CD4-positive, alpha-beta T cell treated with Interleukin-2 at 100 ng/mL for 4 hours (primary cell): ENCODE measurements at places on chromosomes 13 and 19.

- DNase-seq: no peak
Measured at GRCh38 chr19:31718898-31719297, 369.7 kb upstream of the TSHZ3 start.

GRCh38 chr19:18676692-18677091 lies 6.8 kb upstream of the CRTC1 start:
- DNase-seq: no peak

DNA sequence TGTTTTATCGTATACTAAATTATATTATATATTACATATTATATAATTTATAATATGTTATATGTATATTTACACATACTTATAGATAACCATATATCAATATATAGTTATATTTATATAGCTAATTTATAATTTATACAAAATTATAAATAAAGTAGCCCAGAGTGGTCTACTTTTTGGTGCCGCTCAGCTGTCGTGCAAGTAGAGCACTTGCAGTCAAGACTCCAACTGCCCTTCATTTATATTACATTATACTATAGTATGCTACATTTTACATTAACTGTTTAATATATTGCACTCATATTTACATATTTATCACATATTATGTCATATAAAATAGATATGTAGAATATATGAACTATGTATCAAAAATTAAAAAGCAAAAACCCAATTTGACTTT lies 1124.7 kb upstream of the MIR17HG start:
- DNase-seq: no peak

DNA sequence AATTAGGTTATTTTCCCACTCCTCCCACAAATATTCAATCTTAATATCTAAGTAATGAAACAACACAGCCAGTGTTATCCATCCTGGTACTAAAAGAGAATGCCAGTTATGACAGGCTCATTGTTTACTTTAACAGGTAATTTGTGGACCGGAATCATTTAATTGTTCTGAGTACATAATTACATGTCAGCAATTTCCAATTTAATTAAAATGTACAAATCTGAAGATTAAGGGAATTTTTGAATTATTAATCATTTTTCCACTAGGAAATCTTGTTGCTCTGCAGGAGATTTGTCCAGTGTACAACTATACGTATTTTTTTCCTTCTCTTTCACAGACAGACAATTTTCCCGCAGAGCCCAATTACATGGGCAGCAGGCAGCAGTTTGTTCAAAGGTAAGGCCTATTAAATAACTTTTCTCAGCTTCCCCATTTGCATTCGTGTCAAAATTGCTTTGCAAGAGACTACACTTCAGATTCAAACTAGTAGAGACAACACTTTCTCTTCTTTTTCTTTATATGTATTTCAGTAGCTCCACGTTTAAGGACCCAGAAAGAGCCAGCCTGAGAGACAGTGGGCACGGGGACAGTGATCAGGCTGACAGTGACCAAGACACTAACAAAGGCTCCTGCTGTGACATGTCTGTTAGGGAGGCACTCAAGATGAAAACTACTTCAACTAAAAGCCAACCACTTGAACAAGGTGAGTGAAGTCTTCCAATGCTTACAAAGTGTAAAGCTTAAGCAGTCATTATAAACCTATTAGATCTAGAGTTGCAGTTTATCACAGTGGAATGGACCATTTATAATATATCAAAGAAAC lies 34.8 kb downstream of the PCDH17 start:
- no peak for DNase-seq

DNA sequence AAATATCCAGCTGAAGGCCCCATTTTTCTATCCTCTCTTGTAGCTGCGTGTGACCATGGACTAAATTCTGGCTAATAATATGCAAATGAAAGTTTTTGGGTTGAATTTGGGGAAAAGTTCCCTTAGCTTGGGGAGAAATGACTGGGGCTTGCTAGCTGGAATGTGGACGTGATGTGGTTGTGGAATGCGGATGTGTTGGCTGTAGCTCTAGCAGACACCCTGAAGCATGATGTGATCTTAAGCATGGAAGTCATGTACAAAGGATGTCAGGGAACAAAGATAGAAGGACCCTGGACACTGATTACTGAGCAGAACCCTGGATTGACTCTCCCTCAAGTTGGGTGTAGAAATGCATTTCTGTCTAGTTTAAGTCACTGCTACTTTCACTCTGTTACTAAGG lies 25.4 kb upstream of the SCEL start:
- DNase-seq: no peak

- DNase-seq: no peak
Measured at GRCh38 chr19:10887616-10888367, 16.4 kb downstream of the CARM1 start.
